NCI-H1105 (cell line): ENCODE measurements at places on chromosomes 2 and 18.

- no peak for DNase-seq
These were observed 161.8 kb downstream of the LNPK start for GRCh38 chr2:175840256-175840655.

- DNase-seq, result peak; percentile 47
These were observed 31.8 kb downstream of the SMAD2 start for GRCh38 chr18:47898696-47899095.

DNA sequence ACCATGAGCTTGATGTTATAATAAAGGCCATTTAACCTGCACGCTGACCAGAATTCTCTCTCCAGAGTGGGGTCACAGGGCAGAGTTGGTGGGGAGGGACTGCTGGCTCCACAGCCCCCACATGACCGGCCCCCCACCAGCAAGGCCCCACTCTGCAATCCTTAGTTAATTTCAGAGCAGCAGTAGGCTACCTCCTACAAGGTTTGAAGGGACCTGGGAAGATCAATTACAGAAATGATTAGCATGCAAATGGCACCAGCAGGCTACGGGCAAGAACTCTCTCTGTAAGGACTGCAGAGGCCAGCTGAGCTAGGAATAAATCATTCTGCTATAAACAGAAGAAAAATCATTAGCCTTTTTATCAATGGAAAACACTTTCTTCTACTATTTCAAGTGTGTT, 135.3 kb downstream of the C1D start:
- no peak for DNase-seq

GRCh38 chr2:174931724-174932123, 73.5 kb downstream of the CHN1 start:
- no peak for DNase-seq

- no peak for DNase-seq
These were observed 78.3 kb upstream of the KCNE4 start for GRCh38 chr2:222973733-222974132.

- DNase-seq, result no peak
These were observed 170.2 kb downstream of the TPGS2 start for GRCh38 chr18:36658611-36659010.

GRCh38 chr2:120358734-120359465, 13.0 kb downstream of the INHBB start:
- no peak for DNase-seq

GRCh38 chr2:112465382-112465781, 16.6 kb upstream of the TTL start:
- no peak for DNase-seq

DNA sequence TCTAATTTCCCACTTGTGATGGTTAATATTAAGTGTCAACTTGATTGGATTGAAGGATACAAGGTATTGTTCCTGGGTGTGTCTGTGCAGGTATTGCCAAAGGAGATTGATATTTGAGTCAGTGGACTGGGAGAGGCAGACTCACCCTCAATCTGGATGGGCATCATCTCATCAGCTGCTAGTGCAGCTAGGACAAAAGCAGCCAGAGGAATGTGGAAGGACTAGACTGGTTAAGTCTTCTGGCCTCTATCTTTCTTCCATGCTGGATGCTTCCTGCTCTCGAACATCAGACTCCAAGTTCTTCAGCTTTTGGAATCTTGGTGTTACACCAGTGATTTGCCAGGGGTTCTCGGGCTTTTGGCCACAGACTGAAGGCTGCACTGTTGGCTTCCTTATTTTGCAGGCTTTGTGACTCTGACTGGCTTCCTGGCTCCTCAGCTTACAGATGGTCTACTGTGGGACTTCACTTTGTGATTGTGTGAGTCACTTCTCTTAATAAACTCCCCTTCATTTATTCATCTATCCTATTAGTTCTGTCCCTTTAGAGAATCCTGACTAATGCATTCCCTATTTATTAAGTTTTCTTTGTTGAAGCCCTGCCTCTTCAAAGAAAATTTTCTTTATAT, 1087.5 kb upstream of the NXPH2 start:
- DNase-seq, result no peak

DNA sequence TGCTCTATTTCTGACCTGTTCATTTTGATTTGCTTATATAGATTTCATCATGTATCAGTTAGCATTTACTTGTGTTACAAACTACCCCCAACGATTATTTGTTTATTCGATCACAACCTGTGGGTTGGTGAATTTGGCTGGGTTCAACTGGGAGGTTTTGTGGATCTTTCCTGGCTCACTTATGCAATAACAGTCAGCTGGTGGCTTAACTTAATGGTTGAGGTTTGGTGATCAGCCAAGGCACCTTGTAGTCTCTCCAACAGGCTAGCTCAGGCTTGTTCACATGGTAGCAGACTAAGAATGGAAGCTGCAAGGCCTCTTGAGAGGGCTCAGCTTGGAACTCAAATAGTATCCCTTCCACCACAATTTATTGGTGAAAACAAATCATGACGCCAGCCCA, 5.4 kb upstream of the PUM2 start:
- DNase-seq, result peak; percentile 83

DNA sequence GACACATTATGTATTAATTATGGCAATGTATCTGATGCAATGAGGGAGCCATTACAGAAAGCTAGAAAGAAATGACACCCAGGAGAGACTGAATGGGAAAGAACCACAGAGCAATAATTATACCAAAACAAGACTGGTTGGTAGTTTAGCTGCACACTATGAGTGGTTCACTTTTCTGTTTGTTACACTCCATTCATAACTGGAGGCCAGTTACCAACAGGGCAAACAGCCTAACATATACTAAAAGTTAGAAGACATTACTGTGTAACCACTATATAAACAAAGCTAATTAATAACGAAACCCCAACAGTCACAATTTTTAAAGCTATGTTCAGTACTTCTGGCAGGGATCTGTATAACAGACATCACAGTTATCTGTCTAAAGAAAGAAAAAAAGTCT, 49.4 kb downstream of the NBAS start:
- no peak for DNase-seq

DNA sequence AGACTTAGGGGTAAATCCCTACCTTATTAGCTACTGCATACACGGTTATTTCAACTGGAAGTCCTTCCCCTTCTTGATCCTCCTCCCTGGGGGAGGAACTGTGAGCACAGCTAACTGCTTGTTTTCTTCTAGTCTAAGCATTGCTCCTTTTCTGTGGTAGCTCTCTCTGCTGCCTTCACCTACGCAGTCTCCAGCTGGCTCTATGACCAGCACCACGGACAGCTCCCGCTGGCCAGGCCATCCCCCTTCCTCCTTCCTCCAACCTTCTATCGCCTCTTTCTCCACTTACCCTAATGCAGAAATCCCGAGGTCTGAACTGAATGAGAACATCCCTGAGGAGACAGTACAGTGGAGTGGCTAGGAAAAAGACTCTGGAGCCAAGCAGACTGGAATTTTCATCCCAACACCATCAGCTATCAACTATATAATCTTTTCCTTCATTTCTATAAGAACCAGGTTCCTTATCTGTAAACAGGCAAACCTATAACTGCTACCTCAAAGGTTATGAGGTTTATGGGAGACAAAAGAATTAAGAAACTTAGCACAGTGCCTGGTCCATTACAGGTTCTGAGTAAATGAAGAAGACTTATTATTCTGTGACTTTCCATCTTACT, 4.7 kb upstream of the CFAP65 start:
- DNase-seq, result no peak

GRCh38 chr2:175396696-175397095, 215.2 kb upstream of the ATP5MC3 start:
- DNase-seq, result no peak

DNA sequence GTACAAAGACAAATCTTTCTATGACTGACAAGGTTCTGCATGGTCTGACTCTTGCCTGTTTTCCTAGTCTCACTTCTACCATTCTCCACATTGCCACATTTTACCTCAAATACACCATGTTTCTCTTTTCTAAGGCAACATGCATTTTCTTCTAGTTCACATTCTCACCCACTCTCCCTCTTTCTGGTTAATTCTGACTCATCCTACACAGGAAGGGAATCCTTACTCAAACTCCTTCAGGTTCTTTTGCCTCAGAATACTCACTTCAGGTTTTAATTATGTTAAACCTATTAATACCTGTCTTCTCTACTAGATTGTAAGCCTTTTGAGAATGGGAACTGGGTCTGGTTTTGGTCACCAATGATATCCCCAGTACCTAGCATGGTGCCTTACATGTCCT, 47.2 kb downstream of the MAP2 start:
- no peak for DNase-seq

GRCh38 chr2:219637842-219638185, 10.4 kb downstream of the SLC4A3 start:
- no peak for DNase-seq

DNA sequence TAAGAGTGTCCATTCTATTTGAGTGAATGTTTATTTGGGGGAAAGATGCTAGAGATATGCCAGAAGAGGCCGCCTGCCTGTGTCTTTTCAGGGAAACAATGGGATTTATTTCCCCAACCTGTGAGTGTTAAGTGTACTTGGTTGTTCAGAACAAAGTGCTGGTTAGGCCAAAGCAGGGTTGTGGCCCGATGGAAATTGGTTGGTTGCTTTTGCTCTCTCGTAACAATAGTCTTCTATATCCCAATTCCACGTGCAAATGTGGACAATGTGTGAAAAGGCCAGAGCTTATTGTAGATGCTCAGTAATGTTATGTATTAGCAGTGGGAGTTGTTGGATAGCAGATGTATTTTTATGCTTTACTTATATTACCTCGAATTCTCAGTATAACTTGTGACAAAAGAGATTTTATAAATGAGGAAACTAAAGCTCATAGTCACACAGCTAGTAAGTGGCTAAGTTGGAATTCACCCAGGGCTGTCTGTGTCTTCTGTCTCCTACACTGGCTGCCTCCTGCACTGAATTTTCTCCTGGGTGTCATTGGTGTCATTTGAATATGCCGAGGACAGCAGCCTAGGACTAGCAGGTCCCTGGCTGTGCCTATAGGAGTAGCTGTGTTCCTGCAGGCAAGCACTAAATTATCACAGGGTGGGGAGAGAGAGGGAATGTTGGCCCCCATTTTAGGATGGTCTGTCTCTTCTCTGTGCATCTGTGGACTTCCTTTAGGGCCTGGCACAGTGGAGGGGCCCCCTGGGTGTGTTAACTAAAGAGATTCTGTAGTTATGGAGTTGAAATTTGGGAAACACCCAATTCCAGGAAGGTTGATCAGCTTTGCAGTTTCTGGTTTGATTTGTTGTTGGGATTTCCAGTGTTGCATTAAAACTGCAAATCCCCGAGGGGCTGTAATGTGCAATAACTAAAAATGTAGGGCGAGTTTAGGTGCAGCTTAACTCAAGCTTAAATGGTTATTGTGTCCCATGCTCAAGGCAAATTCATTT, 21.6 kb downstream of the GPD2 start:
- no peak for DNase-seq

DNA sequence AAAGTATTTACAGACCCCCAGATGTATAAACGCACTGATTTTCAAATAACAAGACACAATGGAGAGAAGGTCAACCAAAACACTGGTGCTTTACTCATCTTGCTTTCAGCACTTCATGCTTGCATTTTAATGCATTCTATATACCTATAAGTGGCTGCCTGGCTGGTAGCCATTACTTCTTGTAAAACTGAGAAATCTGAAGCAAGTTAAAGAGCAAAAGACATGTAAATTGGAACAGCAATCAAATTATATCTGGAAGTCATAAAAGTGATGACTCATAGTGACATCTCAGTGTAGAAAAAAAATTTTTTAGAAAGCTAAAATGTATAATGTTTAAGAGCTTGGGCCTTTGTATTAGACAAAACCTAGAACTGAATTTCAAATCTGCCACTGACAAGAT, 106.2 kb downstream of the CCDC141 start:
- no peak for DNase-seq

GRCh38 chr2:181431674-181432073, 25.5 kb upstream of the ITGA4 start:
- DNase-seq, result no peak

DNA sequence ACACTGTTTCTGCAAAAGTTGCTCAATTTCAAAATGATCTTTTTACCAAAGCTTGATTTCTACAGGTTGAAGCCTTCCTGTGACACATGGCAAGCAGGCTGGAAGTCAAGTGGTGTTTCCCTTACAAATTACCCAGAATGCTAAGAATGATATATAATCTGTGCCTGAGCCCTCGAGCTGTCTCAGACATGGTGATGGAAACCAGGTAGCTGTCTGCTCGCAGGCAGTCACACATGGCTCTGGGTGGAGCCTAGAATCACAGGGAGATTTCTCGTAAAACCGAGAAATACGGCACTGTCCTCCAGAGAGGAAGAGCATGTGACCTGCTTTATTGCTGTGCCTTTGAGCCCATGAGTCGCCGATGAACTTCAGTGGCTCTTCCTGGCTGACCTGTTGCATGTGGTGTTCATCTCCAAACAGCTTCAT, 392.9 kb downstream of the ZNF521 start:
- DNase-seq, result no peak

DNA sequence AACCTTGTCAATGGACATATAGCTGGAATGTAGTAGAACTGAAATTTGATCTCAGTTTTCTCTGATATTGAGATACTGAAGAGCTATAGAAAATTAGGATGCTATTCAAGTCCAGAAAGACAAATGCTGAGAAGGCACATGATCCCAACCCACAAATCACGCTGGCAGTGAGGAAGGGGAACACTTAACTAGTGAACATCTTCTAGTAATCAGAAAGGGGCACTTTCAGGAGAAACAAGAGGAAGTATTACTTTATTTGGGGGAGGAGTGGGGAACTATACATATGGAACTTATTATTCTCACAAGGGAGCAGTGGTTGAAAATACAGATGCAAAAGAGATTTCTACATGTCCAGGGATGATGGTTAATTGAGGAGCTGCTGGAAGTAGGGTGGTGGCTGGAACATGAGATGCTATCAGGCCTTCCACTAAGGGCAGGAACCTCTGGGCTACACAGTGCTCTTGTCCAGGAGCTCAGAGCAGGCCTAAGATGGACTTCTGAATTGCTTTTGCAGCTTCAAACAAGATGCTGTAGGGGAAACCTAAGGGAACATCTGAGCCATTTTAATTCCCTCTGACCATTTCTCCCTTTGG, 79.3 kb downstream of the TGFA start:
- no peak for DNase-seq

GRCh38 chr2:159228081-159228581, 58.4 kb downstream of the WDSUB1 start:
- no peak for DNase-seq
